ENCODE measurements at places on chromosomes 5 and 9.

DNA sequence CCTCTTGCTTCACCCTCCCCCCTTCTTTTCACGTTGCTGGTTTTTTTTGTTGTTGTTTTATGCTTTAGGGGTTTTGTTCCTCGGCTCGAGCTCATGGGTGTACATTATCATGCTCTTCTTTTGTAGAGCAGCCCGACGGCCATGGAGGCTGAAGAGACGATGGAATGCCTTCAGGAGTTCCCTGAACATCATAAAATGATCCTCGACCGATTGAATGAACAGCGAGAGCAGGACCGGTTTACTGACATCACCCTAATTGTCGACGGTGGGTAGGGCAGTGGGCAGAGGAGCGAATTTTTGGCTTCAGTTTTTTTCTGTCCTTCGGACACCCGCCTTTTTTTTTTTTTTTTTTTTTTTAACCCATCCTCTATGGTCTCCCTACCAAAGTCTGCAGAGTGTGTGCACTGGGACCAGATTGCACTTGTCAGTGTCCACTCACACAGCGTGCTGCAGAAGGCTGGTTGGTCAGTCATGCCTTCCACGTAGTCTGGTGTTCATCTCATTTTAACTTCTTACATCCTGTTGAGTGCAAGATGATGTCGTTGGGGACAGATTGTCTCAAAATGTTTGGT lies 1.3 kb downstream of the ZNF131 start:
- DNase-seq = peak; percentile 49

DNA sequence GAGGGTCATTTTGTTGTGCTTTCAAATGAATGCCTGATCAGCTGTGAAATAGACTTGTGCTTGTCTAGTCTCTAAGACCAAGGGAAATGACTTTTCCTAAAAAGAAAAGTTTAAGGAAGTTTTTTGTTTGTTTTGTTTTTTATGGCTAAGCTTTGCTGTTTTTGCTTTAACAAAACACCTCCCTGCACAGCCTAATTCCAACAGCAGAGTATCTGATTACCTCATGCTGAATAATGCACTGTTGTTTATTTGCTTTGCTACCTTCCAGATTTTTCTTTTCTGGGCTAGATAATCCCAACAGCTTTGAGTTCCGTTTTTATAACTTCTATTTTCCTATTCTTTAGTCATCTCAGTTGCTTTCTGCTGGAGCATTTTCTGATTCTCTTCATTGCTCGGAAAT lies 95.8 kb downstream of the AOPEP start:
- no peak for DNase-seq

- DNase-seq = peak; percentile 16
These were observed 81.4 kb upstream of the ANKRD55 start for GRCh38 chr5:56314529-56314928.

DNA sequence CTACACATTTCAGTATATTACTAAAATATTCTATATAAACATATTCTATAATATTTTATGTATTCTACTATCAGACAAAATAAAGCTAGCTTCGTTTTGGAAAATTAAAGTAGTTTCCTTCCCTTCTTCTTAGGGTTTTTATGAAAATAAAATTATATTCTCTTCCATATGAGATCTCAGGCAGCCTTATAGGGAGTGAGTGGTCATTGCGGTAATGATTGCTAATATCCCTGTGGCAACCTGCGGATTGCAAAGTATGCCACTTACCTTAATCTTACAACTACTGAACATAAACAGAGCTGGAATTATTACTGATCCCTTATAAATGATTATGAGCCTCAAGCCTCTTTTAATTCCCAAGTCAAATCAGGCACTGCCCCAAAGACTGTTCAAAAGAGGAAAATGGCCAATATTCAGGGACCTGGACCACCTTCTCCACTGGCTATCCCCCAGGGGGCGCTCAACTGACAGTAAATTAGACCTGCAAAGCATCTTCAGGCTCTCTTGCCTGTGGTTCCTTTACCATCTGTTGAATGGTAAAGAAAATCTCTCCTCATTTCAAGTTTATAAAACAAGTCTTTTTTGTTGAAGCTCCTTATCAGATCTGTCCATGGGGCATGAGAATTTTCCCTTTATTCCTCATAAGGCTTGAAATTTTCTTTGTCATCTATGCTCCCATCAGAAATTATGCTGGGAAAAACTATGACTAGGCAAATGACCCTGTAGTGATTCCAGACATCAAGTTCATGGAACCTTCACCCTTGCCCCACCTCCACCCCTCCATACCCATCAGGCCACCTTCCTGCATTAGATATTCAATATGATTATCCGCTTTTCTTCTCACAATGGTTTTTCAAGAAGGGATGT lies 163.9 kb downstream of the CEMIP2 start:
- peak; percentile 6 for DNase-seq

GRCh38 chr5:17482790-17483189 lies 15.2 kb upstream of the TAF11L2 start:
- DNase-seq = no peak

DNA sequence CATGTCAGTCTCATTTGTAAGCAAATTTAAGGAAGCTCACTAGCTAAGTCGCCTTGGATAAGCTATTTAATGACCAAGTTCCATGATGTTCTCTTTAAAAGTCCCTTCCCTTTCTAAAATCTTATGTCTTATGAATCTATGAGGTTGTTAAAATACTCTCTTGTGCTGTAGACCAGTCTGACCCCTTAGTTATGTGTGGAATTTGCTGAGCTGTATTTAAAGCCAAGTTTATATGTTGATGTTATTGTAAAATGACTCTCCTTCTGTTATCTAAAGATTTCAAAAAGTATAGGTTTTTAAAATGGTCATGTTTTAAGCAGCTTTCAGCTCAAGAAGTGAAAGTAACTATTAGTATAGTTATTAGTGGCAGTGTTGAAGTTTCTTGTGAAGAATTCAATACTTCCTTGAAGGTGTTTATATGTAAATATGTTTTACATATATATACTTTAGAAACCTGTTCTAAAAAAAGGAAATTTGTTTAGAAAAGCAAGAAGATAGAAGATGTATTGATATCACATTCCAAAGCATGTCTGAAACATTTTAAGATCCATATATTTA lies 92.2 kb downstream of the CDC42SE2 start:
- DNase-seq = no peak

DNA sequence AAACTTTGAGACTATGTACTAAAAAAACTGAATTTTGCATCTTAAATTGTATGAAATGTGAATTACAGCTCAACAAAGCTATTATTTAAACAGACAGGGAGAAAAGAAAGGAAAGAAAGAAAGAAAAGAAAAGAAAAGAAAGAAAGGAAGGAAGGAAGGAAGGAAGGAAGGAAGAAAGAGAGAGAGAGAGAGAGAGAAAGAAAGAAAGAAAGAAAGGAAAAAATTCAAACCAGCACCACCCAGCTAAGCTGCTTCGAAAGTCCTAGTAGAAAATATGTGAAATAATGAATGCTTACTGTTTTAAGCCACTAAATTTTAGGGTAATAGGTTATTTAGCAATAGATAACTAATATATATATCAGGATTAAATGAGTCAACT lies 31.7 kb upstream of the CDK5RAP2 start:
- DNase-seq = no peak

- DNase-seq = no peak
These were observed 60.2 kb upstream of the UNC5A start for GRCh38 chr5:176750144-176750543.

DNA sequence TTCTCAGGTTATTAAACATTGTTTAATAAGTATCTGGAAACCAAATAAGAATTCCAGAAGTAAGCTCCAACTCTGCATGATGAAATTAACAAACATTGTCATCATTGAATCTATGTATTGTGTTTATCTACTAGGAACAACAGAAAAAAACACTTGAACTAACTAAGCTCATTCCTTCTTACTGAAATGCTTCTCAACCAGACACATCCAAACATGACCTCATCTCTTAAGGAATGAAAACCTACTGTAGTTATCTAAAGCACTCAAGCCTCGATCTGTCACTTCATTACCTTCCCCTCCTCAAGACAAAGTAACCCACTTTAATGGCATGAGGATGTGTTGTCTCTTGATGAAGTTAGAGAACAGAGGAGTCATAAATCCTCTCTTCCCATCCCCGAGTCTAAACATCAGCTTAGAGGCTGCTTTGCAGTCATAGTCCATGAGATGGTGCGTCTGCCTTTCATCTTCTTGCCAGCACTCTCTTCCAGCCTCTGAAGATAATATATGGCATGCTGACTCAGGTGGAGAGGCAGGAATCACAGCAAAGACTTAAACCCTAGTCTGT lies 86.5 kb downstream of the CEMIP2 start:
- DNase-seq = no peak

- DNase-seq = no peak
These were observed 58.3 kb upstream of the FBXW11 start for GRCh38 chr5:172064766-172065165.

DNA sequence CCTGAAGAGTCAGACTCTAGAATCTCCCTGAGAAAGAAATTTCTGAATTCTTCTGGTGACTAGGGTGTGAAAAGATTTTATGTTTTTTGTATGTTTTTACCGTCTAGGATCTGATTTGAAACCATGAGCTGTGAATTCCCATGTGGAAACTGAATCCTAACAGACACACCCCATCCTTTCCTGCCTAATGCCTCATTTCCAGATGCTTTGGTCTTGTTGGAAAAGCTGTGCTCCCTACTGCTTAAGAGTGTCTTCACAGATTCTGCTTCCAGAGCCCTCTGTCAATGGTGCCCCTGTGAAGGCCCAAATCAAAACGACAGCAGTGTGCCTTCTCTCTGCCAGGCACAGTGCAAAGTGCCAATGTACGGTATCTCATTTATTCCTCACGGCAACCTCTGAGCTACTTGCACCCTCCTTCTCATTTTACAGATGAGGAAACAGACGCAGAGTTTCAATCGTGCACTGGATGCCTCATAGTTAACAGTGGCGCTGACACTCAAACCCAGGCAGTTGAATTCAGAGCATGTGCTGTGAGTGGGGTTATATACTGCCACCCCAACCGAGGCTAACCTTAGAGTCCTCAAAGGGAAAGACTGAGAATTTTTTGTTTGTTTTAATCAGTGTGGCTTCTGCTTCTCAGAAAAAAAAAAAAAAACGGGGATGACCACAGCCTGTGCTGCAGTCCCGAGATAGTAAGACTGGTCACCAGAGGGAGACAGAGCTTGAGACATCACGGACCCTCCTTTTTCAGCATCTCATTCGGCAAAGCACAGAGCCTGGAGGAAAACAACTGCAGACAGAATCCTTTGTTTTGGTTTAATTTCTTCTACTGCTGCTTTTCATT lies 188.4 kb downstream of the SNCAIP start:
- peak; percentile 69 for DNase-seq

- DNase-seq = no peak
These were observed 7.4 kb downstream of the B4GALT1 start for GRCh38 chr9:33159777-33160127.

DNA sequence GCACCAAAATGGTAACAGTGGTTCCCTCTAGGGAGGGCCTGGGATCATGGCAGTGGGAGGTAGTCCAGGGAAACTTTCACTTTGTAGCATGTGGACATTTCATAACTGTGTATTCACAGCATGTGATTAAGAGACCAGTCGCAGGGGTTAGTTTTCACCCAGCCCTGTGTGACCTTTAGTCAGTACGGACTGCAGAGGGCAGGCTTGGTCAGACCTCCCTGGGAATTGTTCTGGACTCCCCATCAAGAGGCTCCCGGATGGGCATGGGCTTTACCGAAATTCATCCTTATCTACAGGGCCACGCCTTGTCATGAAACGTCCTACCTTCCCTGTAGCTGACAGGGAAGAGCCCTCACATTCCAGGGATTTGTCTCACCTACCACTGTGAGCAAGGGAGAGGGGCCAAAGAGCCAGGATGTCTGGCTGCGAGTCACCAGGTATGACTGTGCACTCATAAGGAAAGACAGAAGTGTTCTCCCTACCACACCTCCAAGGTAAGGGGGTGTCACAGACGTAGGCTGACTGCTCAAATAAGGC lies 19.9 kb downstream of the GPX3 start:
- no peak for DNase-seq

DNA sequence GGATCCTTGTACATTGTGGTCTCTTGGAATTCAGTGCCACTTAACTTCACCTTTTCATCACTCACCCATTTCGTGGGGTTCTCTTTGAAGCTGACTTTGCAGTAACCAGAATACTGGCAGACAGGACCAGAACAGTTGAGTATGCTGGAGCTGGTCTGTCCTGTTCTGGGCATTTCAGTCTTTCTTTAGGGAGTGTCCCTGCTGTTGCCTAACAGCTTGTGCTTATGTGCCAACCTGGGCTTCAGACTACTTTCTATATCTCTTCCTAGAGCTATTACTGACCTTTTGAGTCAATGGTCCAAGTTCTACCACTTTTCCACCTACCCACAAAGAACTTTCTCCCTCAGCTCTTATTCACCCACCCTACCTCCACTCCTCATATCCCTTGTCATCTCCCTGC lies 10.0 kb upstream of the INSL6 start:
- no peak for DNase-seq

DNA sequence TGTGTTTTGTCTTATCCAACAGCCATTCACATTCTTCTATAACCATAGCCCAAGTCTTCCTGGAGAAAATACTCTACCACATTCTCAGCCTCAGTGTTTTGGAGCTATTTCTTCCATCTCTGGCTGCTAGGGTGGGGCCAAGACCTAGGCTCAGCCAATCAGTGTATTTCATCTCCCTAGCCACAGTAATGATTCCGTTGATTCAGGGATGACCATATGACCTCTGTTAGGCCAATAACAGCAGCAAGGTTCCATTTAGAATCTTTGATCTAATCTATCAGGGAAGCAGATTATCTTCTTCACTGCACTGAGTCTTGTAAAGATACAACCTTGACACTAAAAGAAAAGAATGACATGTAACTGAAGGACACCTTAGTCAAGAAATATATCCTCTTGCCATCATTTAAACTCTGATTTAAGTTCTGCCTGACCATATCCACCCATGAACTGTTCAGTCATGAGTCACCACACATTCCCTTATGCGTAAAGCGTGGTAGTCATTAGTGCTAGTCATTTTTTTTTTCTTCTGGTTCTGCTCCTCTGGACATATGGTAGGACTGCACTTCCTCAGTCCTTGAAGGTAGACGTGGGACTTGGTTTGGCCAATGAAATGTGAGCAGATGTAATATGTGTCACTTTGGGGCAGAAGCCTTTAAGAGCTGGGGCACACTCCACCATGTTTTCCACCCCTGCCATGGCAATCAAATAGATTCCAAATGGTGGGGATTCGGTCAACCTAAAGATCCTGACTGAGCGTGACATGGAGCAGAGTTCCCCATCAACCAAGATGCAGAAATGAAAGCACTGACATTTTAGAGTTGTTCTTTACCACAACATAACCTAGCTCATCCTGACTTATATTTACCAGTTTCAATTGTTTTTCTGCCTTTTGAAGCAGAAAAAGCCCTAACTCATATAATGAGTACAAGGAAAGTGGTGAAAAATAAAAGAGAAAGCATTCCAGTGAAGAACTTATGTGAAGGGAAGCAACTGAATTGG lies 12.7 kb upstream of the PRELID2 start:
- DNase-seq = no peak

DNA sequence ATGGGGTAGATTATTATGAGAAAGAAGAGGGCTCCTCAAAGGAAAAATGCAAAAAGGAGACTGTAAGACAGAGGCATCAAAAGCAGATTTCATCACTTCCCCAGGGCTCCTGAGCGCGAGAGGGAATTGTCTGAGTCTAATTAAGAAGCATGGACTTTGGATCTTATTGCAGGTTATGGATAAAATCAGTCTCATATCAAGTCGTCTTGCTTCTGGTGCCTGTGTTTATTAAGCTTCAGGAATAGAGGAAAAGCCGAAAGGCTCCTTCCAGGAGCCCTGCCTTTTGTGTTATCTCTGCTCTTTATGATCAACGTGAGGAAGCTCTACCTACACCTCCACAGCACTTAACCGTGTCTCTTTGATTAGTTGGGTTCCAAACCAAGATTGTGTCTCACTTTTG lies 25.0 kb upstream of the SEMA5A start:
- no peak for DNase-seq
